ENCODE measurements at places on chromosomes 3 and 15.

- H3K27ac ChIP-seq, result peak overlapping the region; percentile 97
- no peaks in the 10 kb centered on the region for H3K27me3 ChIP-seq
- H3K36me3 ChIP-seq, result no peaks in the 10 kb centered on the region
Measured at GRCh38 chr3:129625072-129625874, 18.8 kb upstream of the PLXND1 start.

- no peaks in the 10 kb centered on the region for H3K4me1 ChIP-seq
- no peak overlapping the region for H3K4me3 ChIP-seq
- H3K27ac ChIP-seq, result no peak overlapping the region
- no peaks in the 10 kb centered on the region for H3K36me3 ChIP-seq
Measured at GRCh38 chr3:13145131-13145825, 72.0 kb upstream of the IQSEC1 start.

DNA sequence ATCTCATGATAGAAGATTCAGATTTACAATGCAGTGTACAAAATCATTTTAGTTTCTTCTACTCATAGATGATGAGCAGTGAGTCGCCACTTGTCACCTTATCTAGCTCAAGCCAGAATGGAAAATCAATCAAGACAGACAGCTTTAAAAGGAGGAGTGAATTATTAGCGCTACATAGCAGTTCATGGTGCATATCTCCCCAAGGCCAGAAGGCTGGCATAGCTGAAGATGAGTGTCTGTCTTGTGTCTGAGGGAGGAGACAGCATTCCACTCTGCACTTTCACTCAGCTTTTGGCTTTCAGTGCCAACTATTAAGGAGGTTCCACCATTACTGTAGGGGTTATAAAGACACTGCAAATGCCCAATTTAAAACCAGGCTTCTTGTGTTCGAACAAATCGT lies 804.1 kb upstream of the LMCD1 start:
- DNase-seq, result no peak
- H3K4me1 ChIP-seq, result no peaks in the 10 kb centered on the region
- no peak overlapping the region for H3K27ac ChIP-seq
- H3K4me3 ChIP-seq, result no peak overlapping the region

DNA sequence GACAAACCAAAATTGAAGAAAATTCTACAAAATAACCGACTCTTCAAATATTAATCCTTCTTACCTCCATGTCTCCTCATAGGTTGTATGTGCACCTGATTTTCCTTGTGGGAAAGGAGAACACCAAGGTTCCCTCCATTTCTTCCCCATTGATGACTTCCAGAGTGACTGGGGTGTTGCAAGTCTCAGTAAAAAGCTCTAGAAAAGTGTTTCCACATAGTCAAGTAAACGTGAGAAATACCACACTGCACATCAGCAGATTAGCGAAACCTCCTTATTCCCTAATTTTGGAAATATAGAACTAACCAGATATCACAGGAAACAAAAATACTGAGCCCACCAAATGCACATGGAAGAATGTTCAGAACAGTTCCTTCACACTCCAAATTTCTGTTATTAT lies 4.9 kb upstream of the RPN1 start:
- H3K36me3 ChIP-seq, result no peaks in the 10 kb centered on the region
- no peaks in the 10 kb centered on the region for H3K4me1 ChIP-seq
- no peak overlapping the region for H3K27ac ChIP-seq
- DNase-seq, result no peak

DNA sequence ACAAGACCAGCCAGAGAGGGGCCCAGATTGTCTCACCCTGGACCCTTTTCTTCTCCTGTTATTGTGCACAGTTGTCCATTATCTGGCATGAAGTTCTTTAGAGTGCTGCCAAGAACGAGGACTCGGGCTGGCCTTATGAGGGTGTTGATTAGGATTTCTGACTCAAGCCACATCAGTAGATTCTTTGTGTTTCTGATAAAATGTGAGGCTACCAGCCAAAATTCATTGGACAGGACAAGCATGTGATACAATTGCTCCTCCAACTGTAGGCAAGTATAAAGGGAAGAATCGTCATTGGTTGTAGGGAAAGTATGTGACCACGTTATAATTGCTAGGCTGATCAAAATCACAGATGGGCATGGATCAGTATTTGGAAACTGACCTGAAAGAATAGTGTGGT lies 99.2 kb upstream of the TMC3 start:
- no peak for DNase-seq
- H3K4me3 ChIP-seq, result no peak overlapping the region
- H3K27me3 ChIP-seq, result no peaks in the 10 kb centered on the region
- H3K36me3 ChIP-seq, result no peaks in the 10 kb centered on the region
- no peak overlapping the region for H3K27ac ChIP-seq
- H3K4me1 ChIP-seq, result no peaks in the 10 kb centered on the region

DNA sequence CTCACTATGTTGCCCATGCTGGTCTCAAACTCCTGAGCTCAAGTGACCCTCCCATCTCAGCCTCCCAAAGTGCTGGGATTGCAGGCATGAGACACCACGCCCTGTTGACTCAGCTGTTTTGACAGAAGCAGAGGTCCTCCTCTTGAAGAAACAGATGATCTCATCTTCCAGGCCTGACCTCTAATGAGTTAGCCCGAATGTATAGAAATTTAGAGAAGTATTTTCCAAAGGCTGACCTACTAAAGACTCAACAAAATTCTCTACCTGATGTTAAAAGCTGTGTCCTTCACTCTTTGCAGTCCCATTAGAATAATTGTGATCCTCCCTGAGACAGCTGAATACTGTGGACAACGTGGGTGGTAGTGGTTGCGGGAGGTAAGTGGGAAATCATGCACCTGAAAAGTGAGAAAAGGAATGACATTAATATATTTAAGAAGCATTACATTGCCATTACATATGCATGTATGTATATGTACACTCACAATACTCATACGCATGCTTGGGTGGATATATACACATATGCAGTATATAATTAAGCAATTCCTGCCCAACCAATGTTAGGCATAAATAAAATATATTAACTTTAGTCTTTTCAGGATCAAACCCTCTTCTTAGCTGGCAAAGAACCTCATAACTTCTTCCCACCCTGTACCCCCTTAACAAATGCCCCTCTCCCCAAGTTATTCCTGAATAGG lies 204.6 kb upstream of the NR2F2 start:
- H3K27me3 ChIP-seq, result no peaks in the 10 kb centered on the region
- DNase-seq, result no peak
- H3K4me3 ChIP-seq, result no peak overlapping the region
- H3K27ac ChIP-seq, result no peak overlapping the region

DNA sequence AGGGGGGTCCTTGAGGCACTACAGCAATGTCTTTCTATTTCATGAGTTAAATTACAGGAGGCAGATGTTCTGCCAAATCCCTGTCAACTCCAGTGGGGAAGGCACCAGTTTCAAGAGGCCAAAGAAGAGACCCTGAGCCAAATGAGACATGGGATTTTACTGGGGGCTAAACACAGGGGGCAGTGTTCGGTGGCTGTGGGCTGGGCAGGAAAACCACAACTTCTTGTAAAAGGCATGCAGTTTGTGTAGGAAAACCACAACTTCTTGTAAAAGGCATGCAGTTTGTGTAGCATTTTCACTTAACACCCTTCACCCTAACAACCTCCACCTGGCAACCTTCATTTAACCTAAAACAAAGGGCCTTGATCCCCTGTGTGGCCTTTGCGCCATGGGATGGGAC lies 61.0 kb downstream of the POLR2M start:
- no peak for DNase-seq
- H3K36me3 ChIP-seq, result no peaks in the 10 kb centered on the region
- H3K27me3 ChIP-seq, result no peaks in the 10 kb centered on the region
- H3K27ac ChIP-seq, result no peak overlapping the region
- H3K4me3 ChIP-seq, result no peak overlapping the region

GRCh38 chr3:134970895-134971294 lies 175.8 kb downstream of the EPHB1 start:
- H3K36me3 ChIP-seq, result no peaks in the 10 kb centered on the region
- DNase-seq, result no peak
- no peaks in the 10 kb centered on the region for H3K27me3 ChIP-seq

- no peaks in the 10 kb centered on the region for H3K27me3 ChIP-seq
- H3K4me1 ChIP-seq, result no peaks in the 10 kb centered on the region
- H3K27ac ChIP-seq, result no peak overlapping the region
- H3K4me3 ChIP-seq, result no peak overlapping the region
Measured at GRCh38 chr3:34947834-34948233, 691.5 kb upstream of the ARPP21 start.

DNA sequence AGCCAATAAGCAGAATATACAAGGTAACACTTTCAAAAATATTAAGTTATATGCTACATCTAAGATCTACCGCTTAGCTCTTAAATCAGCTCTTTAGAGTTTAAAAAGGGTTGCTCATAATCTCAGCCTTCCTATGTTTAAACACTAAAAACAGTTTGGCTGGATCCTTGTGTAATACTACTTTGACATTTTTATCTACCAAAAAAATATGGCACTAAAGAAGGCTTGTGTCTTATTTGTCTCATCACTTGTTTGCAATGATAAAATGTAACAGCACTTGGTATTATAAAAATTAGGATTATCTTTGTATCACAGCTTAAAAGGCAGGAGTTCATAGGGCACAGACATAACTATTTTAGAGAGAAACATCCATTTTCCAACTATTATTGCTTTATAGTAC lies 9.8 kb downstream of the ANKRD28 start:
- no peaks in the 10 kb centered on the region for H3K27me3 ChIP-seq
- no peak overlapping the region for H3K4me3 ChIP-seq
- no peak for DNase-seq
- H3K36me3 ChIP-seq, result no peaks in the 10 kb centered on the region

DNA sequence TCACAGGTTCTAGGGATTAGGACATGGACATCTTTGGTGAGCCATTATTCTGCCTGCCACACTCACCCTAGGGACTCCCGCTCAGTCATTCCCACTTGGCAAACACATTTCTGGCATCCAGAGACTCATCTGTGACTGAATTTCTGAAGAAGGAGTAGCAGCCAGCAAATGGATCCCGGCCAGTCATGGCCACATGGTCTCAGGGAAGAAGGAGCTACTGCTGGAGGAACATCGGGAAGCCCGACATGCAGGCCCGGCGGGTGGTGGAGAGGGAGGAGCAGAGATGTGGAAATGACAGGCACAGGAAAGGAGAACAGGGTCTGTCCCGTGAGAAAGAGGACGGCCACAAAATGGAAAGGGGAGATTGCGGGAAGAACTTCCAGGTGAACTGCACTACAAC lies 65.4 kb downstream of the SEMA5B start:
- H3K4me3 ChIP-seq, result no peak overlapping the region
- H3K27me3 ChIP-seq, result no peaks in the 10 kb centered on the region
- no peaks in the 10 kb centered on the region for H3K36me3 ChIP-seq
- H3K4me1 ChIP-seq, result no peaks in the 10 kb centered on the region
- H3K27ac ChIP-seq, result no peak overlapping the region

DNA sequence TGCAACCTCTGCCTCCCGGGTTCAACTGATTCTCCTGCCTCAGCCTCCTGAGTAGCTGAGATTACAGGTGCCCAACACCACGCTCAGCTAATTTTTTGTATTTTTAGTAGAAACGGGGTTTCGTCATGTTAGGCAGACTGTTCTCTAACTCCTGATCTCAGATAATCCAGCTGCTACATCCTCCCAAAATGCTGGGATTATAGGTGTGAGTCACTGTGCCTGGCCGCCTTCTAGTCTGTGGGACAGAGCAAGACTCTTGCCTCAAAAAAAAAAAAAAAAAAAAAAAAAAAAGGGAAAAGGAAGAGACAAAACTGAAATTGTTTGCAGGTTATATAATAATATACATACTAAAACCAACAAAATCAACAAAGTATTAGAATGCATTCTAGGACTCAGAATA lies 215.2 kb downstream of the PCCB start:
- no peak for DNase-seq
- no peaks in the 10 kb centered on the region for H3K4me1 ChIP-seq
- H3K36me3 ChIP-seq, result no peaks in the 10 kb centered on the region

Measured in tibial nerve (tissue), 4 donors.